T-helper 2 cell (primary cell): ENCODE measurements at places on chromosomes 1 and 21.

- no peak for DNase-seq
These were observed 70.6 kb downstream of the ALG14 start for GRCh38 chr1:95002164-95002539.

DNA sequence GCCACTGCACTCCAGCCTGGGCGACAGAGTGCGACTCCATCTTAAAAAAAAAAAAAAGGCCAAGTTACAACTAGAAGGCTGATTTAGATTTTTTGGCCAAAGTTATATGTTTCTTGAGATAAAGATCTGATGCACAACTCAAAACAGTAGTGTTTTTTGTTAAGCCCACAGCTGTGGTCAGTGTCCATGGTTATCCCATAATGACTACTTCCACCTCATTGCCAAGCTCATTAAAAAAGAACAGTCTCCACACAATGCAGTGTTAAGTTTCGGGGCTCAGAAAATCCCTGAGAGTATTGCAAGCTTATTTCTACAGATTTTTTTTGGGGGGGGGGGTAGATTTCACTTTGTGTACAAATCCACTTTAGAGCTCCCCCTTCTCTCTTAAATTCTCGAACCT is 120.5 kb downstream of the RUNX1 start:
- no peak for DNase-seq

- DNase-seq: no peak
These were observed 168.3 kb downstream of the TM2D1 start for GRCh38 chr1:61556631-61557030.

- DNase-seq: peak; percentile 24
These were observed 127.3 kb downstream of the HHIPL2 start for GRCh38 chr1:222420633-222421032.

DNA sequence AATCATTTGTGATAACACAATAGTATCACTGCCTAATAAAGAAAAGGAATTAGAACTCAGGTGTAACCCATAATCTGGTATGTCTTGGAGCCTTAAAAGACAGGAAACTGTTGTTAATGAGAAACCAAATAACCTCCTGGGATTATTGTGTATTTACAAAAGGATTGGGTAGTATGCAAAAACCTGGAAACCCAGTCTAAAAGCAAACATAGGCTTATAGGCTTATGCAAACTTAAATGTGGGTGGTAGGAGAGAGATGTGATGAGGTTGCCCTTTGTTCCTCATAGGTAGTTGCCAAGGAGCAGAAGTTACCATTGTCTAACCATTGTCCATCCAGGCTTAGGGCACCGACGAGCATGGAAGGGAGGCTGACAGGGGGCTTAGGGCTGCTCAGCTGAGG is 165.8 kb downstream of the AK5 start:
- DNase-seq: no peak

DNA sequence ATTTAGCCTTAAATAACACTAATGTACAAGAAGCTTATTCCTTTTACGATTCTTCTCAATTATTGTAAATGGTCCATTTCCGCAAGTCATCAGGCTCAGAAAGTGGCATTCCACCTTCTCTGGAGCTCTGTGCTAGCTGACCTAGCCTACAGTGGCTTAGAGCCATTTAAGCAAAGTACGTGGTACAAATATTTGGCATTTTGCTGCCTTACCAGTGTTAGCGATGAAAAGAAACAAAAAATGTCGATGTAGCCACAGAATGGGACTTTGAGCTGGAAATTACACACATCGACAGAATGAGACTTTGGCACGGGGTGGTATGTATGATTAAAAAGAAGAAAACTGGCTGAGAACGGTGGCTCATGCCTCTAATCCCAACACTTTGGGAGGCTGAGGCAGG is 26.1 kb downstream of the OVAAL start:
- no peak for DNase-seq

DNA sequence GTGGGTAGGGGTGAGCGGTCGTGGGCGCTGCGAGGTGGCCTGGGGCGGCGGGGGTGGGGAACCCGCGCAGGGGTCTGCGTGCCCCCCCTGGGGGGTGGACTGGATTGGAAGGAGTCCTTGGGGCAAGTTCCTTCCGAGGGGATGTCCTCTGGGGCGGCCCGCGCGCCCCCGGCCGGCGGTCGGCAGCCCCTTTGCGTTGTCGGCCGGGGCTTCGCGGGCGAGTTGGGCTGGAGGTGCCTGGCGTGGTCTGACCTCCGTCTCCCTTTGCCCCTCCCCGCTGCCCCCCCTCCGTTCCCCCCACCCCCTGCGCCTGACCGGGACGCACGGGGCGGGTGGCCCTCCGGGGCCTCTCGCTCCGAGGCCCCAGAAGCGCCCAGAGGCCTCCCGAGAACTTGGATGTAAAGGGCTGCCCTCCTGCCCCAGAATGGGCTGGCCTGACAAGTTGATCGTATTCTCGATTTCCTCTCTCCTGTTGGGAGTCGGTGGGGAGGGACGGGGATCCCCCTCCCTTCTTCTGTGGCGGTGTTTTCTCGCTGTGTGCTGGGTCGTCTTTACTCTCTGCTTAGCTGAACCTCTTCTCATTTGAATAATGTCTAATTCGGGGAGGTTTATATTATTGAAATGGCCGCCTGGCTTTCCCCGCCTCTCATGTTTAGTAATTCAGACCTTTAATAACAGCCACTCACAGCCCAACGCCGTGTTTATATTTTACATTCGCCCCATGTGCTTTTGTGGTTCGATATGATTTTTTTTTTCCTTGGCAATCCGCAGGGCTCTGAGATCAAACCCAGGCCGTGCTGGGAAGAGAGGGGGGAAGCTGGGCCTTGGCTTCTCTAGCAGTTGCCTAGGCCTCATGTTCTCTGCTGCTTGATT is 1.3 kb downstream of the POU2F1 start:
- peak; percentile 72 for DNase-seq

- DNase-seq: no peak
These were observed 136.1 kb downstream of the GPATCH2 start for GRCh38 chr1:217494767-217495166.

- DNase-seq: no peak
These were observed 147.9 kb upstream of the JUN start for GRCh38 chr1:58931756-58932155.

- DNase-seq: no peak
These were observed 199.8 kb downstream of the DNM3 start for GRCh38 chr1:172041102-172041501.

DNA sequence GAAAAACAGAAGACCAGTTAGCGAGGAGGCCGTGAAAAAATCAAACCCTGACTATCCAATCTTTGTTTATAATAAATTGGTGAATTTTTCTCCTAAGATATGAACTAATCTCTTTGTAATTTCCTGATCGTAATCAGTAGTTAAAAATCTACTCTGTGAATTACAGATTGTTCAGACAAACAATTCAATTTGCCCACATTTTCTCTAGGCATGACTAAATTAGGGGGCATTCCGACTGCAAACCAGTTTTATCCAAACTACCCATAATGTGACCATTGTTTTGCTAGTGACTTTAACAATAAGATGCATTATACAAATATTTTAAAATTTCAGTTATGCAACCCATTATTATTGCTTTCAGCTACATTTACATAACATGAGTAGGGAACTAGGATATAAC is 546.9 kb upstream of the ADAMTS5 start:
- no peak for DNase-seq

GRCh38 chr1:181033128-181033798 is 520 bp upstream of the MR1 start:
- no peak for DNase-seq

- no peak for DNase-seq
These were observed 585 bp upstream of the GLRX2 start for GRCh38 chr1:193105821-193106177.

GRCh38 chr1:36134505-36135329 is 9.7 kb upstream of the COL8A2 start:
- no peak for DNase-seq

- DNase-seq: no peak
These were observed 2065.7 kb downstream of the MRPL39 start for GRCh38 chr21:23541571-23541970.
